Stimulated activated CD8-positive, alpha-beta memory T cell treated with anti-CD3 and anti-CD28 coated beads, Interleukin-4, amount 100 ng/mL, for 1 hour (primary cell): ENCODE measurements at places on chromosomes 2 and 18.

DNA sequence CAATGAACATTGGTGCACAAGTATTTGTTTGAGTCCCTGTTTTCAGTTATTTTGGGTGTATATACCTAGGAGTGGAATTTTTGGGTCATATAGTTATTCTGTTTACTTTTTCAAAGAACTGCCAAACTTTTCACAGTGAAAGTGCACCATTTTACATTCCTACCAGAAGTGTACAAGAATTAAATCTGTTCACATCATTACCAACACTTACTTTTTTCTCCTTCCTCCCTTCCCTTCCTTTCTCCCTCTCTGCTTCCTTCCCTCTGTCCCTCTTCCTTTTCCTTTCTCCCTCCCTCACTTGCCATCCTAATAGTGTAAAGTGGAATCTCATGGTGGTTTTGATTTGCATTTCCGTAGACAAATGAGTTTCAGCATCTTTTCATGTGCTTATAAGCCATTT is 11.9 kb downstream of the ADNP2 start:
- DNase-seq: no peak

- no peak for DNase-seq
These were observed 131.1 kb downstream of the AFF3 start for GRCh38 chr2:100011272-100011731.

- DNase-seq: no peak
These were observed 233.4 kb downstream of the CELF4 start for GRCh38 chr18:37332219-37332618.

DNA sequence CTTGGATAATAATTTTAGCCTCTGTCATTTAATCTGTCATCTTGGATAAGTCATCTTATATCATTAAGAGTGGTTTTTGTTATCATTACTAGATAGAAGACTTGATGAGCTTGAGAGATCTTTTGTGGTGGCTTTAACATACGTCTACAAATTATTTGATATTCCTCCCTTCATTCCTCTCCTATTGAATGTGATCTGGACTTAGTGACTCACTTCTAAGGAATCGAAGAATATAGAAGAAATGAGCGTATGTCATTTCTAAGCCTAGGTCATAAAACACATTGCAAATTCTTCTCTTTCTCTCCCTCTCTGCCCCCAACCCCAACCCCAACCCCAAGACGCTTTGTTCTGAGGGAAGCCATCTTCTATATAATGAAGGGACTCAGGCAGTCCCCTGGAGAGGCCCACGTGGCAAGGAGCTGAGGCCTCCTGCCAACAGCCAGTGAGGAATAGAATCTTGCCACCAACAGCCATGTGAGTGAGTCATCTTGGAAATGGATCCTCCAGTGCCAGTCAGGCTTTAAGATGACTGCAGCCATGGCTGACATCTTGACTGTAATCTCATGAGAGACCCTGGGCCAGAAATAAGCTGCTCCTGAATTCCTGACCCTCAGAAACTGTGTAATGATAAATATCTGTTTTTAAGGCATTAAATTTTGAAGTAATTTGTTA is 221.6 kb upstream of the SP5 start:
- no peak for DNase-seq

DNA sequence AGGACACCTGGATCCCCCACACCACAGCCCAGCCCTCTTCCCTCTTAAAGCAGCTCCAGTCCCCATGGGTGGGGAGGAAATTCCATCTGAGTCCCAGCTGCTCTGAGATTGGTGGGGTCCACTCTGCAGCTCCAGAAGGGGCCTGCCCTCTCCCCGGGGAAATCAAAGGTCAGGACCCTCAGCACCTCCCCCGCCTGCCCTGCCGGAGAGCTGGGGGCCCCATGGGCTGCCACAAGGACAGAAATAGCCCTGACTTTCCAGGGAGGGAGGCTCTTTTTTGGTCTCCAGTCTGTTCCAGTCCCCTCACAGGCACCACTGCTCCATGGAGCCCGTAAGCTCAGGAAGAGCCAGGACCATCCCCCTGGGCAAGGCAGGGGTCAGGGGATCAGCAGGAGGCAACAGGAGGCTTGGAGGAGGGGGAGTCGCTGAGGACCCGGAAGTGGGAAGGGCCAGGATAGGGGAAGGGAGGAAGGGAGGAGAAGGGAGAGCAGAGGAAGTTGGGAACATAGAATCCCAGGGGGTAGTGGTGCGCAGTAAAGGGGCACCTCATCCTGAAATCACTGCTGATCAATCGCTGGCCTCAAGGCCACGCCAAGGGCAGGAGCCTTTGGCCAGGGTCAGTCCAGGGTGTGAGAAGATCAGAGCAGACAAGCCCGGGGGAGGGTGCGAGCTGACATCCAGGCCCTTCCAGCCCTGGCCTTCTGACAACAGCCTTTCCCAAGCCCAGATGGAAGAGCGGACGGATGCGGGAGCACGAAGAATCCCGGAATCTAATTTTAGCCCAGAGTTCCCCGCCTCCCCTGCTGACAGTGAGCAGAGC is 7.6 kb downstream of the ADRA2B start:
- no peak for DNase-seq

- DNase-seq: no peak
These were observed 3.5 kb upstream of the RNPEPL1 start for GRCh38 chr2:240564561-240565332.

DNA sequence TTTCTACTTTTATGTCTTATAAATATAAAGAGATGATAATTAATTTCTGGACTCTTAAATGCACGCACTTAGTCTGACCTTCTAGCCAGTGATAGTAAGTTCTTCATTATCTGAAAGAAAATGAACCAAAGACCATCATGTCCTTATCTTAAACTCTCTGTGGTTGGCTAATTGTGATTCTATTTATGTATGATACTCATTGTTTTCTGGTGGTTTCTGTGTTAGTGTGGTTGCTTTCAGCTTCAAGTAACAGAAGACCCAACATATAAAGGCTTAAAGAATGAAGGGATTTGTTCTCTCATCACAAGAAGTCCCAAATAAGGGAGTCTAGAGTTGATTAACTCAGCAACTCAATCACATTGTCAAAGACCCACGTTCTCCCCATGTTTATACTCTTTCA is 225.2 kb upstream of the TANK start:
- no peak for DNase-seq

DNA sequence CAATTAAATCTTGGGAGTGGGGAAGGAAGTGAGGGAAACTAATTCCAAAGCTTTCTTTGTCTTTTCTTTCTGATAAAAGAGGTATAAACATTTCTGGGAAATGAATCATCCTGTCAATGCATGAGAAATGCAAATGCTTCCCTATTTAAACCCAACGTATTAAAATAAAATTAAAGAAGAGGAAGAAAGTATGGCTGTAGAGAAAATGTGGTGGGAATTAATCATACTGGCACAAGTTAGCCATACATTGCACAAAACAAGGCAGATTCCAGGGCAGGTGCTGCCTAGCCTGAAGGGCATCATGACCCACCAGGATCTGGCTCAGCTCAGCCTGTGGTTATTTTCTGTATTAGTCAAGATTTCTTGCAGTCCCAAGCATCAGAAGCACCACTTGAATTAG is 338.0 kb downstream of the NYAP2 start:
- no peak for DNase-seq

DNA sequence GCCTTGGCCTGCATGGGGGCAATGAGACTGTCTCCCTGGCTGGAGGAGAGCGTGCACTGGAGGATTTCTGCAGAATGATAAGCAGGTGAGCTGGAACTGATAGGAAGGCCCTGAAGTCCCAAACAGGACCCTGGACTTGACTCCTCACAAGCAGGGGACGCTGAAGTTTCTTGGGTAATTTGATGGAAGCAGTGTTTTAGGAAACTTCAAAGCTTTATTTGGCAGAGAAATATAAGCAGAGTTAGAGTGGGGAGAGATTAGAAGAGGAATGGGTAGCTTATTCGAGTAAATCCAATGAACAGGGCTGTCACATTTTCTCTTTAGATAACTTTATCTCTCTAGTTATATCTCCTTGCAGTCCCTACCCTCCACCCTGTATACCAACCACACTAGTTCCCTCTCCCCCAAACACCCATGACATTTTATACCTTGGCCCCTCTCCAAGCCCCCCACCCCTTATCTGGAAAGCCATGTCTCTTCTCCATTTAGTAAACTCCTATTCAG is 73.6 kb upstream of the IGFBP5 start:
- DNase-seq: no peak
